ENCODE measurements at places on chromosomes 2 and 18.
A peak's percentile ranks its signal among the peaks of the same experiment; 100 is the strongest.

GRCh38 chr2:233673896-233674295, 2.2 kb downstream of the UGT1A9 start:
- DNase-seq = no peak

GRCh38 chr2:80105015-80105640, 199.4 kb downstream of the LRRTM1 start:
- no peak for DNase-seq

GRCh38 chr2:136093583-136093982, 24.4 kb downstream of the CXCR4 start:
- DNase-seq = peak; percentile 53

DNA sequence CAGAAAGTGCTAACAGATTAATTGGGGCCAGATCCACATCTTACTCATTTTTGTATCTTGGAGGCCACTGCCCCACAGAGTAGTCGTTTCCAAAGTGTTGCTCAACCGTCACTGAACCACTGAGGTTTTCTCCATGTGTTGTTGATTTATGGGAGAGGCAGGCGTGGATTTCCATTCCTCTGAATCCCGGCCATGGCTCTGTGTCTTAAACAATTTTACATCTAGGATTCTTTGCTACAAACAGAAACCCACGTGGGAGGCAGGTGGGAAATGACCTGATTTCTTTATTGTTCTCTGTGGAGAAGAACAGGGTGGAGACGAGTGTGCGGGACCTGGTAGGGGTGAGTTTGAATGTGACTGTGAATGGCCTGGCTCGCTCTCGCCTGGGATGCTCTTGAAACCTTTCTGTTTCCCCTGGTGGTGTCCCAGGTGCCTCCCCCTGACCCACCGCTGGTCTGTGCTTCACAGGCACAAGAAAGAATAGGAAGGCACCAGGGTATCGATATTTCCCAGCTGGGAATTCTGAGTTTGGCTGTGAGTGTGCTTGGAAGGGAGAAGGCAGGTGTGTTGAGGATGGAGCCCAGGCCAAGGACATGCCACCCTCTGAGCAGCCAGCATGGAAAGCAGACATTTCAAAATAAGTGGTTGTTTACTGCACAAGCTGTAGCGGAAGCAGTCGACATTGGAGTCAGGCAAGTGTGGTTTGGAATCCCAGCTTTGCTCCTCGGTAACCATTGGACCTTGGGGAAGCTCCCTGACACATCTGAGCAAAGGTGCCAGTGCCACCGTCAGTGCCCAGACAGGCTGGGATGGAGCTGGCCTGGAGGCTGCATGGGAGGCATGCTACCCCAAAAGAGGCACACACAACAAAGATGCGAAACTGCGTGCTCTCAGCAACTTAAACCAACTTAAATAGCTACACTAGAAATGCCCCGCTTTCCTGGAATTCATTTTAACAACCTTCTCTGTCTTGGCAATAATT, 50.0 kb downstream of the LPIN1 start:
- DNase-seq = no peak

DNA sequence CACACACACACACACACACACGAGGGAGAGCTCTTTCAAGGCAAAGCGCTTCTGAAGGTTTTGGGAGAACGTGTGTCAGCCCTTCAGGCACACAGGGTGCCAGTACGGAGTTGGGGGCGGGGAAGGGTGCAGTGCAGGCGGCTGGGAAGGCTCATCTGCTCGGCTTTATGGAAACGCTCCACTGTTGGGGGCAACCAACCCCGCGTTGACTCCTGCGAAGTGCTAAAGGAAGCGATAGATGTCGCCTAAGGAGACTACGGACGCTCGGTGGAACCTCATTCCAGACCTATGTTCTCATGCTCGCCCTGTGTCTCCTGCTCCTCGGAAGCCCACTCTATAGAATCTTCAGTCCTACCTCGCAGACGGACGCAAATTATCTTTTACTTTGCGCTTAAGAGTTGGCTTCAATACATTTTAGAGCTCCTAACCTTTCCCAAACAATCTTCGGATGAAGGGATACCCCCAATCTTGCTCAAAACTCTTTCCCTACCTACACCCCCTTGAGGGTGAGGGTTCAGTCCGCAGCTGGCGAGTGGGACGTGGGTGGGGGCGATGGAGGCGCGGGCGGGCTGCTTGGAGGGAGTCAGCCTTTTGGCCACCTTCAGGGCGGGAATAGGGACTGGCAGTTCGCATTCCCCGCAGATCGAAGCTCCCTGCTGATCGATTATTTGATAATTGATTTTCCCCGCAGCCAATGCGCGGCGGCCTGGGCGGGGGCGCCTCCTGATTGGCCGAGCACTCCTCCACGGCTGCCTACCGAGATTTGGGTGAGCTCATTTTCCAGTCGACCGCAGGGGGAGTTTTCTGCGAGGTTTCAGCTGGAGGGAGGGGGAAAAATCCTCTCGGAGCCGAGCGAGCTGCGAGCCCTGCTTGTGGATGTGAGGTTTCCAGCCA, 1.9 kb upstream of the MEIS1 start:
- peak; percentile 65 for DNase-seq

- DNase-seq = no peak
Measured at GRCh38 chr18:25181993-25182392, 170.0 kb downstream of the ZNF521 start.

- DNase-seq = no peak
Measured at GRCh38 chr18:30945761-30946160, 96.8 kb downstream of the DSC3 start.

- DNase-seq = no peak
Measured at GRCh38 chr2:1942146-1942545, 197.8 kb upstream of the PXDN start.

- no peak for DNase-seq
Measured at GRCh38 chr18:79136742-79137141, 67.5 kb downstream of the ATP9B start.

DNA sequence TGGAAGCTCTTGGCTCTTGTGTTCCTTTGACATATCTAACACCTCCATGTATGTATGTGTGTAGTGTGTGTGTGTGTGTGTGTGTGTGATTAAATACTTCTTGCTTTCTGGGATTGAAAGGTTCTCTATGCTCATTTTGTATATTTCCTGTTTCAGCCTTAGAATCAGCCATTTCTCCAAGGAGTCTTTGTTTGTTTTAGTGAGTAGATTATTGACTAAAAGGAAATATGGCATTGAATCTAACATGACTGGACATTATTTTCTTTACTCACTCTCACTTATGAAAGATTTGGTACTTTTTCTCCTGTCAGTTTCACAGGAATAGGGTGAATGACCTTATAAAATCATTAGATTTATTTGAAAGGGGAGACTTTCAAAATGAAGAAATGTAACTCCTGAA, 413.8 kb upstream of the SLC14A2 start:
- no peak for DNase-seq

DNA sequence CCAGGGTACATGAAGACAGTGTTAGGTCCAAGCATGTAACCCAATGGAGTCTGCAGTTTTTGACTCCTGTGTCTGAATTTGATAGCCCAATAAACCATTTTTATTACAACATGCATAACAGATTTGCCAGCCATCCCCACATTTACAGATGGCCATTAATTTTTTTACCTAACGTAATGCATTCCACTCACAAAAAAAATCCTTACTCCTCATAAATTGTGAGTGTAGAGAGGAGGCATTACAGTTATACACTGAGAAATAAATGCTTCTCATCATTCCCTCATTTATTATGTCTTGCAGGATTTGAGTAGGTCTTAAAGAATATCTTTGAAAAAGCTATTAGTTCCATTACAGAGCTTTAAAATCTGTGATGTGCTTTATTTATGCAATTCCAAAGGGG, 193.8 kb downstream of the CMPK2 start:
- DNase-seq = no peak

DNA sequence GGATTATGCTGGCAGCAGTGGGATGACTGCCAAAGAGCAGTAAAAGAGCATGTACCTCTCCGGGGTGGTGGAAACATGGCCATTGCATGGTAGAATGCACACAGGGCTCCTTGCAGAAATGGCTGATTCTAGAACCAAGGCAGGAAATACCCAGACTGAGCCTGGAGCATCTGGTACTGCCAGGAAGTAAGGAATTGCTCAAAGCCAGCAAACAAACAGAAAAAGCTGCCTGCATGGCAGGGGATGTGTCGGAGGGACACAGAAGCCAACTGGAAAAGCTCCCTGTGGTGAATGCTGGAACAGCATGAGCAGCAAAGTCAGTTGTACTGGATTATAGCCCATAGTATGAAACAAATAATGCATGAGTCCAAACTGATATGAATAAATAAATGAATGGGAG, 78.0 kb upstream of the NFATC1 start:
- DNase-seq = no peak

DNA sequence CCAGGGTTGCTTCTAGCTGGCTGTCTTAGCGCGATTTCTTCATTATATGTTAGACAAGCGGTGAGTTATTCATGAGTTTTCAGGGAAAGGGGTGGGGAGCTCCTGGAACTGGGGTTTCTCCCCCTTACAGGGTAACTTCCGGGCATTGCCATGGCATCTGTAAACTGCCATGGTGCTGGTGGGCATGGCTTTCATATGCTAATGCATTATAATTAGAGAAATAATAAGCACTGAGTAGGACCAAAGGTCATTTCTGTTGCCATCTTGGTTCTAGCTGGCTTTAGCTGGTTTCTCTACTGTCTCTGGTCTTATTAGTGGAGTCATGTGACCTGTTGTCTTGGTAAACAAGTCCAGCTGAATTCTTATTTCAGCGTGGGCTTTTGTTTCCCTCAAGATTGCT, 5.5 kb upstream of the SNTG2 start:
- no peak for DNase-seq

DNA sequence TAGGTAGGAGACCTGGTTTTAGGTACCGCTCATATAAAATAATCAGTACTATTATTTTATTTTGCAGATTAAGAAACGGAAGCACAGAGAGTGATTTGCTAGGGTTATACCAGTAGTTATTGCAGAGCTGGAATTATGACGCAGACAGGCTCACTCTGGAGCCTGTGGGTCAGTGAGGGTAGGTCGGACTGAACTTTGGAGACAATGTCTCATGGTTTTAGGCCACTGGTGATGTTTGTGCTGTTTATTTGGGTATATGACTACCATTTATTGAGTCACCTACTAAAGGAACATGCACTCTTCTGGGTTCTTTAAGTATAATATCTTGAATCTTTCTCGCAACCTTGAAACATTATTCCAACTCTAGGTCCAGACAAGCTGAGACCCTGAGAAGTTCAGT, 33.5 kb upstream of the IL1R1 start:
- no peak for DNase-seq

DNA sequence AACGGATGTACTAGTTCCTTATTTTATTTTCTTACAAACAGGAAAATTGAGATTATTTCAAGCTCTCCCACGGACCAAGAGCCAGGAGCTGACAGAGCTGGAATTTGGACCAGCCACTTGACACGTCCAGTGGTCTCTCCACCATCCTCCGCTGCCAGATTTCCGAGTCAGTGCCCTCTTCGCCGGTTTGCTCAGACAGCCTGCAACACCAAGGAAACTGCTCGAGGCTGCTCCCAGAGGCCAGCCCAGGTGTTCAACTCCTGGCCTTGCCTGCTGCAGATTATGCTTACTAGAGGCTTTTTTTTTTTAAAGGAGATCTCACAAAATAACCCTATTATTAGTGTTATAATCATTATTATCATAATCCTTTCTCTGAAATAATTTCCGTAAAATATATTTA, 779.8 kb downstream of the RNF144A start:
- no peak for DNase-seq

All from D721Med (cell line).